ENCODE measurements at places on chromosomes 16 and 17.

- no peak for DNase-seq
Observed at GRCh38 chr16:88727871-88728270, 21.6 kb downstream of the CTU2 start.

DNA sequence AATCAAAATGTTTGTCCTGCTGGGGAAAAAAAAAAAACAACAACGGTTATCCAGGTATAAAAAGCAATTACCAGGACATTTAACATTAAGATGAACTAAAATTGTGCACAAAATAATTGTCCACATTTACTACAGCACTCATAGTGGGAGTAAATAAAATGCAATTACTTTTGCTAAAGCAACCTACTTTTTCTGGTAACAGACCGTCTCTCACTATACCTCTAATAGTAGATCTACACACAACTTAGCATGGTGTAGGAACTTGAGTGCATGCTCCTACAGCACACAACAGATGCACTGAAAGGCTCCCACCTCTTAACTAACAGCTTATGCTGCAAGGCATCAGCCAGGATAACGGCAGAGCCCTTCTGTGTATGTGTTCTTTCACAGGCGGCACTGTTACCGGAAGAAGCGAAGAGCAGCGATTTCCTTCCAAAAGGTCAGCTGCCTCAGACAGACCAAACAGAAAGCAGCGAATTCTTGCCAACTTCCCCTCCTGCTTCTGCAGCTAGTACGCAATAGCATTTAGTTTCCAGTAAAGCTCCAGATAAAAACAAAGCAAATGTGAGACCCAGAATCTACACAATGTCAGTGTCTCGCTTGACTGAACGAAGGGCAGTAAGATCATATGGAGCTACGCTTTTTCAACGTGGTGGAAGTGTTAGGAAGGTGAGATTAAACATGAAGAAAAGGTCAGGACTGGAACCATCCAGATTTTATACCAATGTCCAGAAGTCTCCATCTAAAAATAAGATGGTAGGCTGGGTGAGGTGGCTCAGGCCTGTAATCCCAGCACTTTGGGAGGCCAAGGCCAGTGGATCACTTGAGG, 27.6 kb downstream of the STAT5B start:
- DNase-seq, result no peak

DNA sequence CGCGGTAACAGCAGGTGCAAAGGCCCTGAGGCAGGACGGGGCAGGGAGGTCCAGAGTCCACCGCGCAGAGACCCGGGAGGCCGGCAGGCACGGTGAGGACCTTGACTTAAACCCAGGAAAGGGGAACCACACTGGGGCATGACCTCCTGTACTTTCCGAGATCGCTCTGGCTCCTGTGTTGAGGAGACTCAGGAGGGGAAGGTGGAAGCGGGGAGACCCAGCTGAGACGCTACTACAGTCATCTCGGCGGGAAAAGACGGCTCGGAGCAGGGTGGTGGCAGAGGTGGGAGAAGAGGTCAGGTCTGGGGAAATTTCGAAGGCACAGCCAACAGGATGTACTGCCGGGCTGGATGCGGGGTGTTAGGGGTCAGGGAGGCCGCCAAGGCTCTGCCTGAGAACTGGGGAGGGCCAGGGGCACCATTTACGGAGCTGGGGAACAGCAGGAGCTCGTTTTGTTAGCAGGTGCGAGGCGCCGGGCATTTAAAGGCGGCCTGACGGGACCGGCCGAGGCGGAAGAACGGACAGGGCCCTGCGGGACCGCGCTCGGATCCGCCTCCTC, 22.3 kb downstream of the NPTX1 start:
- no peak for DNase-seq

- no peak for DNase-seq
Observed at GRCh38 chr16:78918805-78919305, 681.7 kb downstream of the MAF start.

DNA sequence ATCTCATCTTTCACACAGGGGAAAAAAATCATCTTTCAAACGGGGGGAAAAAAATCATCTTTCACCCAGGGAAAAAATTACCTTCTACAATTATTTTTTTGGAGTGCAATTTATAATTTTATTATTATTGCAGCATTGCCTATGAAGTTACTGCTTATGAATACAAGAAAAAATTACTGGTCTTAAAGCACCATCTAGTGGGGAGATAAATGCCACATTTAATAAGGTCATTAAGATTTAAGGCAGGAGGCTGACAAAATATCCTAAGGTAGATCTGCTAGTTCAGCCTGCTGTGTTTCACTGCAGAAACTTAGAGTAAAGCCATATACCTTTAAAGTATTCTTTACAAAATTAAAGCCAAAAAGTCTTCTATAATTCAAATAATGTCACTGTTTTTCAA, 13.7 kb downstream of the SHCBP1 start:
- DNase-seq, result peak; percentile 51

GRCh38 chr17:47693731-47694580, at the start of gene TBKBP1:
TSS of gene TBKBP1 (plus strand) at chr17:47694161. CDS start at chr17:47696113, 1,952 bp downstream.
- peak; percentile 35 for DNase-seq

DNA sequence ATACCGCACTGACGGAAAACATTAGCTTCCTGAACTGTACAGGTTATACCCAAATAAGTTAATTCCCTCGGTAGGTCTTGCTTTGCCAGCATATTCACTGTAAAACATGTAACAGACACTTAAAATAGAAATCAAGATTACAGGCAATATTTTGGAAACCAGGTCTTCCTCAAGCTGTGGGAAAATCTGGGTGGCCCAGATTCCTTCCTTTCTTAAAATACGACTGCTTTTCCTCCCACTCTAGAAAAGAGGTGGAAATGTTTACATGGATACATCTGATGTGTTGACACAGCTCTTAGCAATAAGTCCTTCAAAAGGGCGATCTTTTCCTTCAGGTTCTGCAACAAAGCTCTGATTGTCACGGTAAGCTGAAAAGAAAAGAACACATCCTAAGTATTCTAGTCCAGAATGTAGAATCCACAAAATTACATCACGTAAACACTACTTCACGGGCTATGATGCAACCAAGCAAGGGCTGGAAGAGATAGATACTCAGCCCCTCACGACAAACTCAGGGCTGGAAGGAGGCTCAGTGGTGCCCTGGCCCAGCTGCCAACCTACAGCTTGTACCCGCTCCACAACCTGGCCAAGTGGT, 18.4 kb downstream of the STX8 start:
- no peak for DNase-seq

DNA sequence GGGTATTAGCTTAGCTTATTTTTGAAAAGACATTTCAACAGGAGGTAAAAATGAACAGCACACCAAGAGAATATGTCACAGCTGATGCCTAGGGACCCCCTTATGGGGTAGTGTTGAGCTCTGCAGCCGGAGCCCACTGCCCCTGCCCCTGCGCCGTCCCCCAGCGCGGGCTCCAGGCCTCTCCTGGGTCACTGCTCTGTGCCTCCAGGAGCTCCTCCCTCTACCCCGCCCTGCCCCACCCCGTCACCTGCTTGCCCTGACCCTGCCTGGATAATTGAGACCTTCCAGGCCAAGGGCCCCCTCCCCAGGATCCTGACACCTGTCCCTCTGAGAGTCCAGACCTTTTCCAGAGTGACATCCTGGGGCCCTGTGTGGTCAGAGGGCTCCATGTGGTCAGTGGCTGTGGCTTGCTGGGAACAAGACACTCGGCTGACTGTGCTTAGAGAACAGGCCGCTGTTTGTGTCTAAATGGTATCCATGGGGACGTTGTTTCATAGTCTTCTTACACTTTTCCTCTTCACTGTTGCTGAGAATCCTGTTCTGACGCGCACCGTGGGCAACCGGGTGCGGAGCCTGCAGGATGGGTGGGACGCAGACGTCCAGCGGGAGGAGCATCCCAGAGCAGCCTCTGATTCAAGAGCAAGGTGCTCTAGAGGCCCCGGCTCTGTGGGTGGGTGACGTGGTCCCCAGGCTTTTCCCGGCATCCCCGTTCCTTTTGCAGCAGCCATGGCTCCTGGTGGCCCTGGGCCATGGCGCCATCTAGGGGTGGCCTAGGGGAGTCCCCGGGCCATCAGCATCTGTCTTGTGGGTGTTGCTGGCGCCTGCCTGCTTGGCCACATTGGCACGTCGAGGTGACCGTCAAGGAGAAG, 20.0 kb upstream of the WFIKKN1 start:
- DNase-seq, result peak; percentile 4

DNA sequence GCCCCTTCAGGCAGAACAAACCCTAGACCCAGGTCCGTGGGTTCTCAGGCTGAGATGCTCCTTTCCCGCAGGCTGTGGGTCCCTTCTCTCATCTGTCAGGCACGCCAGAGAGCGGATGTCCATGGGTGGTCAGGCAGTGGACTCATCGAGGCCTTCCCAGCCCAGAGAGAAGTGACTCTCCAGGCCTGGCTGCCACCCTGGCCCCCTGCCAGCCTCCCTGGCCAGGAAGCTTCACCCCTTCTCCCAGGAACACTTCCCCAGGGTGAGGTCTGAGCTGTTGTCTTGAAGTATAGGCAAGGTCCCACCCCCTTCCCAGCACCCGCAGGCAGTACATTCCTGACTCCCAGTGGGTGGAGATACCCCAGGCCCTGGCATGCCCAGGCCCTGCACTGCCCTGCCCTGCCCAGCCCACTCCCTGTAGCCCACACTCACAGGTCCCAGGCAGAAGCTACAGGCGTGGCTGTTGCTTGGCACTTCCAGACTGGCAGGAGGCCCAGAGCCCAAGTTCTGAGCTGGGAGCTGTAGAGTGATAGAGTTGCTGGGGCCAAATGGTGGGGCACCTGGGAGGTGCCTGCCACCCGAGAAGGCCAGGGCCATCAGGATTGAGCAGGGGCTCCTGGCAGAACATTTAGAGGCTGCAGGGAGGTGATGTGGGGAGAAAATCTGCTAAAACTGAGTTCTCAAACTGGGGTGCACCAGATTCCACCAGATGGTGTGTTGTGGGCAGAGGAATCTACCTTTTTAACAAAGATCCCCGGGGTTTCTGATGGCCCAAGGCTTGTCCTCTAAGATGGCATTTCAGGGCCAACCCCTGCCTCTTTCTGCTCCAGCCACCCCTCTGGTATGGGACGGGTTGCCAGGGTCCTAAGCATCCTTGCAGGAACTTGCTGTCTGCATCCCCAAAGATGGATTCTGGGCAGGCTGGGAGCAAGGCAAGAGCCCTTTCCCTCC, 6.7 kb downstream of the ITGA3 start:
- peak; percentile 66 for DNase-seq

DNA sequence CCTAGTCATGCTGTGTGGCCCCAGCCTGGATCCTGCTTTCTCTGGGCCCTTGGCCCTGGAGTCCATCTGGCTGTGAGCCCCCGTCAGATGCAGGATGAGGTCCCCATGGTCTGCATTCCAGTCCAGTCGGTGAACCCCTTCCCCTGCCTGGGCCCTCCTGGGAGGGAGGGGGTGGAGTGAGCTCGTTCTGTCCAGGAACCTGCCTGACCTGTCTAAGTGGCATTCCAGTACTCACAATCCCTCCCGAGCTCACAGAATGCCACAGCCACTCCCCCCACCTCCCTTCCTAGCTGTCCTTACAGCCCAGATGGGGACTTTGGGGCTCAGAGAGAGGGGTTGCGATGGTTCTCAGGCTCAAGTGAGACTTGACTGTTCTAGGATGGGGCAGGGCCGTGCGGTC, 15.5 kb downstream of the SPNS2 start:
- no peak for DNase-seq

DNA sequence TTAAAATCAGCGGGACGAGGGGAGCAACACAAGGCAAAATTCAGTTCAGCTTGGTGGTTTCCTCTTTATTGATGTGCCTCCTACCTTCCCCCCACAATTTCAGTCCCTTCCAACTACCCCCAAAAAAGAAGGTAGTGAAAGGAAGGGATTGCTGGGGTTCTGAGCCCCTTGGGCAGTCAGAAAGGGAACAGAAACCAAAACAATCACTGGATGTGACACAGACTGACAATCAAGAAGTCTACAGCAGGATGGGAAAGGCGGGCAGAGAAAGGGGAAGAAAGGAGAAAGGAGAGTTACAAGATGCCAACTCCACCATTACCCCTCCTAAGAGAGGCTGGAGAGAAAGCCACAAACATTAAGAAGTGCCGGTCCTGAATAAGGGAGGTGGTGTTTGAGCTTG, 1.1 kb upstream of the PHF23 start:
- no peak for DNase-seq

- no peak for DNase-seq
Observed at GRCh38 chr17:49822829-49823228, 25.0 kb downstream of the TAC4 start.

DNA sequence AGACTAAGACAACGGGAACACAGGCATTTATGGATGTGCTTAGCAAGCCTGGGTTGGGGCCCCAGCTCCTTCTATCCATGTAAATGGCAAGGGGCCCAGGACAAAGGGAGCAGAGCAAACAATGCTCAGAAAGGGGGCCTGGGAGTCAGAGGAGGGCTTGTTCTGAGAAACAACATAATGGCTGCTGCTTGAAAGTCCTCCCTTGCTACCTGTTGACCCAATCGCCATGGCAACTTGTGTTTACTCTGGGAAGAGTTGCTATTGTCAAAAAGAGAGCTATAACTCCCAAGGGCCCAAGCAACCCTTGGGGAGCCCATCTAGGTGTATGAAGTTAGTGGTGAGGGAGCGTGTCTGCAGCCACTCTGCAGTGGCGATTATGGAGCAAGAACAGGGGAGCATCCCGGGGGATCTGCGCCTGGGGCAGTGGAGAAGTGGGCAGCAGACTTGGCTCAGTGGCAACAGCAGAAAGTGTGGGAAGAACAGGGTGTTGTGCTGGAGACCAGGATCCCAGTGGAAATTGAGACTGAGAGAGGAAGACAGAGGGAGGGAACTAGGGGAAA, 118.7 kb upstream of the NLRP1 start:
- peak; percentile 37 for DNase-seq

GRCh38 chr17:75262112-75262606, 480 bp downstream of the MRPS7 start:
- no peak for DNase-seq

- no peak for DNase-seq
Observed at GRCh38 chr17:57104461-57105175, 19.6 kb downstream of the AKAP1 start.

GRCh38 chr17:65743308-65743655, 181.8 kb upstream of the AXIN2 start:
- DNase-seq, result no peak

- no peak for DNase-seq
Observed at GRCh38 chr17:57385975-57386374, 129.7 kb downstream of the MSI2 start.

GRCh38 chr17:45111850-45112249, 20.5 kb downstream of the PLCD3 start:
- DNase-seq, result no peak

DNA sequence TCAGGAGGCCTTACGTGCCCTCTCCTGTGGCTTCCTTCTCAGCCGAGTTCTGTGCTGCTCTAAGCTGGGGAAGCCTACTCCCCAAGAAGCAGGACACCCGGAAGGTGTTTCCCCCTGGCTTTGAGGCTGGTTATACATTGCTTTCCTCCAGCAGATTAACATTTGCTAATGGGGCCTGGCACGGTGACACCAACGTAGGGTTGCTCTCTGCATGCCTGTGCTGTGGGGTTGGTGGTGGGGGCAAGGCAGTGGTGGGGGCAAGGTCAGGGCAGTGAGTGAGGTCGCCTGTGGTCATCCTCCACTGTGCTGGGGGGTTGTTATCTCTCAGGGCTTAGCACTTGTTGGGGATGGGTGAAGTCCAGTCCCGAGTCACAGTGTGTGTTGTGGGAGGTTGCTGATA, 4.2 kb downstream of the USP6 start:
- DNase-seq, result no peak

GRCh38 chr17:70774339-70775117, 605.2 kb downstream of the KCNJ2 start:
- DNase-seq, result no peak

Measured in NCI-H1105 treated with DMSO at 0.1 percent for 48 hours (cell line).